D721Med (cell line): ENCODE measurements at places on chromosomes 2 and 18.

- DNase-seq = no peak
Measured at GRCh38 chr2:142734770-142735169, 142.7 kb upstream of the KYNU start.

DNA sequence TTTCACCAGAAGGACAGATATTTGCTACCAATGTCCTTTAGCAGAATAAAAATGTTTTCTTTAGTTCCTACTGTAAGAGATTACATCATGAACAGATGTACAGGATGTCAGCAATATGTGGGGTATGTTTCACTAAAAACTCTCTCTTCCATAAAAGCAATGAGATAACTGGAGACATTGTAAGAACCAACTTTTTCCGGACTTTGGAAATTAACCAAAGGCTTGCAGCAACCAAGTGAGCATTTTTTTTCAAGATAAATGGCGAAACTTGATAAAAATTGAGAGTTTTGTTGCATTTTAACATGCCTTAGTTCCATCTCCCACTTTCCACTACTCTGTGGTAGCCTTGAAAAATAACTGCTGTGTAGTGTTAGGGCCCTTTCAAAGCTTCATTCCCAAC is 429.8 kb upstream of the CDH2 start:
- DNase-seq = no peak

GRCh38 chr2:16189836-16190160 is 249.4 kb downstream of the MYCN start:
- no peak for DNase-seq

DNA sequence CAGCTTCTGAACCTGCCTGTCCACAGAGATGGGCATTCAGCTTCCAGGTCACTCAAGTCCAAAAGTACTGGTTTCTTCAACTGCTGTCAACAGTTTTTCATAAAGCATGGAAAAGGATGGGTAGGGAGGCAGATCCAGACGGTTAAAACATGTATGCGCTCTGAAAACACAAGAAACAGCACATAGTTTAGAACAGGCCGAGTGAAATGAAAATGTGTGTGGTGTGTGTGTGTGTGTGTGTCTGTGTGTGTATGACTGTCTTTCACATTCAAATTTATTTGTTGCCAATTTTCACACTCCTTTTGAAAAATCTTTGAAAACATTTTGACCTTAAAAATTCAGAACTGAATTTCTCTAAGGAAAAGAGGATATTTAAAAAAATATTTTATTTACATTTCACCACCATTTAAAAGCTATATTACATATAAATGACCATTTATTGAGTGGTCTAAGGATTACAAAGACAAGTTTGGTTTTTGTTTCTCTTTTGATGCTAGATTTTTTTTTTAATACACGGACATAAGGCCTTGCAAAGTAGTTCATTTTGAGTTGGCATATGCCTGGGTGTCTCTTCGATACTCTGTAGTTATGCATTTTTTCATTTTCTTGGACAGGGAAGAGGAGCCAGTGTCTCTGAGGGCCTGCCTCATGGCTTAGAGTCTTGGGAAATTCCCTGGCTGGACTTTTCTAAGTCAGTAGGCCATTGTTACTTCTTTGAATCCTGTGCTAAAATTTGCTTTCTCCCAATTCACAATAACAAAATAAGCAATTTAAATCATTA is 30.0 kb upstream of the STK17B start:
- no peak for DNase-seq

- no peak for DNase-seq
Measured at GRCh38 chr2:236051351-236051750, 116.8 kb downstream of the GBX2 start.

- no peak for DNase-seq
Measured at GRCh38 chr18:63158676-63159291, 160.8 kb downstream of the BCL2 start.

DNA sequence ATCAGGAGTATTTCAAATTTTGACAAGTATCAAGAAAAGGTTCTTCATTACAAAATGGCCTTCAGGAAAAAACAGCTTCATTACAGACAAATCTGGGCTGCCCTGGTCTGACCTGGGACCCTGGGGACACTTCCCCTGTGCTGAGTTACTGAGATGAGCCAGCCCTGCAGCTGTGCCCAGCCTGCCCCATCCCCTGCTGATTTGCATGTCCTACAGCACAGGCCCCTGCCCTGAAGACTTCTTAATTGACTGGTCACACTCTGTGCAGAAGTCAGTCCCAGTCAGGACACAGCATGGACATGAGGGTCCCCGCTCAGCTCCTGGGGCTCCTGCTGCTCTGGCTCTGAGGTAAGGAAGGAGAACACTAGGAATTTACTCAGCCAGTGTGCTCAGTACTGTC is 235.1 kb downstream of the ANKRD36B start:
- DNase-seq = no peak
